ENCODE measurements at places on chromosomes 7 and 10. TPM values are rescaled to one million over a fixed set of nuclear protein-coding genes. Genes with fewer than 3 reads are reported as not detected.

WASL gene
- 45.3 TPM for total RNA-seq

FAM25G gene
- not detected for total RNA-seq

TSPAN13 gene
- total RNA-seq, result 27.6 TPM

CALN1 gene
- 15.3 TPM for total RNA-seq

KLF14 gene
- total RNA-seq, result not detected

MRLN gene
- not detected for total RNA-seq

ADAM22 gene
- 17.6 TPM for total RNA-seq

PNLIPRP1 gene
- not detected for total RNA-seq

RBM28 gene
- total RNA-seq, result 24.3 TPM

VAX1 gene
- total RNA-seq, result not detected

CDK14 gene
- total RNA-seq, result 24.0 TPM

SLC26A3 gene
- not detected for total RNA-seq

DNA sequence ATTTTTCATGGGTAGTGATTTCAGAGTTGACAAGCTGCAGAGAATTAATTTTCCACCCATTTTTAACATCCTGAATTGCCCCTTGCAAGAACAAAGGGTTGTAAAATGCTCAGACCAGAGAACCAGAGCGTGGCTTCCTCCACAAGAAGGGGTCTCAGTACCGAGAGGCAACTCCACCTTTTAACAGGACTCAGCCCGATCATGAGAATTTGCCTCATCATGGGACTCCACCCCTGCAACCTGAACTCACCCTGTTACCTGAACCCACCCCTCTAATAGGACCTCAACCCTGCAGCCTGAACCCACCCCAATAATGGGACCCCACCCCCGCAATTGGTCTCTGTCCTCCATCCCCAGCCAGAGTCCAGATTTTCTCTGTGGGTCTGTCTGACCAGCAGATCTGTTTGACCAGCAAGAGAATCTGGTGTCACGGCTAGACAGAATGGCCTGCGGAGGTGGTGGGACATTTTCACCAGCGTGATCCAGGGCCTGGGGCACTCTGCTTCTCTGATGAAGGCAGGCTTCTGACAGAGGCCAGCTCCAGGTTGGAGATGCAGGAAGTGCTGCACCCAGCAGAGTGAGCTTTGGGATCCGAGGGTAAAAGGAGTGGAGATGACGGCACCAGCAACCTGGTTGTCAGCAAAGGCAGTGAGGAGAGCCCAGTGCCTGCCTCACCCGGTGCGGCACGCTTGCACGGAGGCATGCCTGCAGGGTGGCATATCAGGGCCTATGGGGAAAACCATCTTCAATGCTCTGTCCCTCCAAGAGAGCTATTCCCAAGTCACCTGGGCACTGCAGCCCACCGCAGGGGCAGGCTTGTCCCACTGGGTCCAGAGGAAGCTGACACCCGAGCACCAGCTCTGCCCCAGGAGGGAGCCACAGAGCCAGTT is 136.6 kb downstream of the TCERG1L start:
- DNase-seq, result no peak
- H3K4me1 ChIP-seq, result no peaks in the 10 kb centered on the region
- H3K36me3 ChIP-seq, result no peaks in the 10 kb centered on the region
- H3K27ac ChIP-seq, result no peak overlapping the region
- no peak overlapping the region for H3K4me3 ChIP-seq

GRCh38 chr10:115844591-115844990 is 428.4 kb downstream of the GFRA1 start:
- no peak overlapping the region for H3K27ac ChIP-seq
- H3K4me3 ChIP-seq, result no peak overlapping the region
- H3K4me1 ChIP-seq, result no peaks in the 10 kb centered on the region
- no peaks in the 10 kb centered on the region for H3K36me3 ChIP-seq

DNA sequence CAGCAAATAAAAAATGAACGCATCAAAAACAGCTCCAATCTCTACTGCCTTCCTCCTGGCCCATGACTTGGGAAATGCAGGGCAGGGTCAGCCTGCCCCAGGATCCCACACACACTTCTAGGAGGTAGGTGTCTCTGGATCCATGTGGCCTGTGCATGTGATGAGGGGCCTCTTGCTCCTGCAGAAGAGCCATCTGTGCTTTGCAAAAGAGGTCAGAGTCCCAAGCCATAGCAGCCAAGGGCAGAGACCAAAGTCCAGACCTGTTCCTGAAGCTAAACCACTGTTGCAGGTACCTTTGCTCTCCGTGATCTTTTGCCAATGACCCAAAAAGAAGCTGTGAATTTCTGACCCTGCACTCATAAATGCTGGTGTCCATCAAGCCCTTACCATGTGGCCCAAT is 57.1 kb downstream of the KCNMA1 start:
- no peaks in the 10 kb centered on the region for H3K36me3 ChIP-seq
- H3K4me1 ChIP-seq, result no peaks in the 10 kb centered on the region
- H3K4me3 ChIP-seq, result no peak overlapping the region
- H3K27me3 ChIP-seq, result no peaks in the 10 kb centered on the region
- no peak overlapping the region for H3K27ac ChIP-seq
- DNase-seq, result no peak

GRCh38 chr10:96130326-96130995 is 364 bp downstream of the ZNF518A start:
- DNase-seq, result peak; percentile 95
- peaks cover 12% of the 10 kb centered on the region for H3K36me3 ChIP-seq

- no peak for DNase-seq
- H3K27ac ChIP-seq, result no peak overlapping the region
- H3K4me1 ChIP-seq, result no peaks in the 10 kb centered on the region
- H3K36me3 ChIP-seq, result no peaks in the 10 kb centered on the region
- H3K27me3 ChIP-seq, result no peaks in the 10 kb centered on the region
- H3K4me3 ChIP-seq, result no peak overlapping the region
Measured at GRCh38 chr7:55441774-55442522, 76.8 kb downstream of the LANCL2 start.

DNA sequence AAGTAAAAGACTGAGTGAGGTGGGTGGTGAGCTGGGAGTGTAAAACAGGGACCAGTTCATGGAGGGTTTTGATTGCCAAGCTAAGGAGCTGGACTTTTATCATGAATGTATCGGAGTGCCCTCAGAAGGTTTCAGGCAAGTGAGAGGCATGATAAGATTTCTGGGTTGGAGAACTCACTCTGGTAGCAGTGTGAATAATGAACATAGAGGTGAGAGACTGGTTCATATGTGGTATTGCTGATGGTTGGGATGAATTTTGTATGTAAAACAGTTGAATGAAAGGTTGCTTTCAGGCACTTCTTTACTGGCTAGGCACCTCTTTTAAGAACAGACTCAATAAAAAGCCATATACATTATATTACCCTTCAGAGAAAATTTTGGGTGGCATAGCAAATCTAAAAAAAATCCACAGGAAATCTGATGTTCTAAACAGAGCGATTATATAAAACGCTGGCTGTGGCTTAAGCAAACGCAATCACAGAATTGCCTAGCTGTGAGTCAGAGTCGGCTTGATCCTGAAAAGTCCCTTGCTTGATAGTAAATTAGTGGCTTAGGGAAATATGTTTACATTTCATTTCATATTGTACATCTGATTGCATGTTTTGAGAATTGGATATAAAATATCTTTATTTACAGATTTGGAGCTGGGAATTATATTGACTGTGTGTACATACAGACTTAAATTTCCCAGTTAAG is 92.9 kb upstream of the HDAC9 start:
- H3K36me3 ChIP-seq, result no peaks in the 10 kb centered on the region
- peaks cover 39% of the 10 kb centered on the region for H3K4me1 ChIP-seq
- H3K27me3 ChIP-seq, result no peaks in the 10 kb centered on the region

DNA sequence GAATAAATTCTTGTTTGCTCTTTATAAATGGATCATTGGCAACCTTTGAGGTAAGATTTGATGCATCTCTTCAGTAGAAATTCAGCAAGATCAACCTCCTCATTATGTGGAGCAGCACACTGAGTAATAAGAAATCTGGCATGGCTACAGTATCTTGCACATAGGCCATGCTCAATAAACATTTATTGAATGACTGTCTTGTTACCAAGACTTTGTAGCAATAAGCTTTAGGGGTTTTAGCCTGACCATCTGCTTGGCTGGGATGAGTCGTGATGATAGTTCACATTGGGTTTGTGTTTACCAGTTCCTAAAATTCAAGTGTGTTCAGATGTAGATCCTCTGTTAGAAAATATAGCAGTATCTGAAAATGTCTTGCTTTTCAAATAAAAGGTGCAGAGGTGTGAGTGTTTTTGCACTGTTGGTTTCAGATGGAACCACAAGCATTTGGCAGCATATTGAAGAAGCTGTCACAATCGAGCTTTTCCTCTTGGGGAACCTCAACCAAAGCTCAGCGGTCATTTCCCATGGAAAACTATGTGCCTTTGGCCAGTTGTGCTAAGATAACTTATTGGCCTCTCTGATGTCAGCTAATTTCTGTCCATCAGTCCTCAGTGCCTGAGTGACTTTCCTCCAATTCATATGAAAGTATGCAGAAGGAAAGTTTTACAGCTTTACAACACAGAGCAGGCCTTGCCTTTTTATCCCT is 442.6 kb downstream of the GFRA1 start:
- no peaks in the 10 kb centered on the region for H3K4me1 ChIP-seq
- no peak for DNase-seq

- H3K27ac ChIP-seq, result no peak overlapping the region
- no peaks in the 10 kb centered on the region for H3K36me3 ChIP-seq
- no peaks in the 10 kb centered on the region for H3K27me3 ChIP-seq
- peak; percentile 26 for DNase-seq
- H3K4me3 ChIP-seq, result no peak overlapping the region
- H3K4me1 ChIP-seq, result no peaks in the 10 kb centered on the region
Measured at GRCh38 chr7:53744403-53744760, 708.9 kb downstream of the POM121L12 start.

DNA sequence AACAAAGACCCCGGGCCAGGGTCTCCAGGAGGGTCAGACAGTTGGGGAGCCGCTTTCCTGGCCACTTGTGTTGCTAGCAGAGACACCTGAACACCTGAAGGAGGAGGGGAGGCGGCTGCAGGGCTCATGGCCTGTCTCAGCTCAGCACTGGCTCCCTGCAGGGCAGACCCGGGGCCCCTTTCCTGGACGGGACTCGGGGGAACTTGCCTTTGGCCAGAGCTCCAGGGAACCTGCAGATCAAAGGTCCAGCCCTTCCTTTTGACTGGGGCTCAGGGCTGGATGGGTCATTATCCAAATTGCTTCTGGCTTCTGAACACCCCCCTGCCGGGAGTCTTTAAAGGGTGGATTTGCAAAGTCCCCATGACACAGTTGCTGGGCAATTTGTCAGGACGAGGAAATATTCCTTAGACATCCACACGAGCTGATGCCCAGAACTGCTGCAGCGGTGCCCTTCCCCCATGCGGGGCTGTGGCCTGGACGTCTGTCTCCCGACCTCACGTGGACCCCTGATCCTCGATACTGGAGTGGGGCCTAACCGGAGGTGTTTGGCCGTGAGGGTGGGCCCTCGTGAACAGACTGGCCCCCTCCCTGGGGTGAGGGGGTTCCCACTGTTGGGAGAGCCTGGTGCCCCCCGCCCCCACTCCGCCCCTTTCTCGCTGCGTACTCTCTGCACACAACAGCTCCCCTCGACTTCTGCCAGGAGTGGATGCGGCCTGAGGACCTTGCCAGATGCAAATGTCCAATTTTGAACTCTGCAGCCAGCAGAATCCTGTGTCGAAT is 194.3 kb downstream of the ELFN1 start:
- H3K4me1 ChIP-seq, result no peaks in the 10 kb centered on the region
- H3K36me3 ChIP-seq, result no peaks in the 10 kb centered on the region
- no peak overlapping the region for H3K4me3 ChIP-seq
- H3K27ac ChIP-seq, result no peak overlapping the region

- DNase-seq, result no peak
- no peak overlapping the region for H3K27ac ChIP-seq
- H3K4me3 ChIP-seq, result no peak overlapping the region
- H3K4me1 ChIP-seq, result peaks cover 8% of the 10 kb centered on the region
- no peaks in the 10 kb centered on the region for H3K36me3 ChIP-seq
Measured at GRCh38 chr10:124006526-124006925, 86.9 kb downstream of the CHST15 start.

DNA sequence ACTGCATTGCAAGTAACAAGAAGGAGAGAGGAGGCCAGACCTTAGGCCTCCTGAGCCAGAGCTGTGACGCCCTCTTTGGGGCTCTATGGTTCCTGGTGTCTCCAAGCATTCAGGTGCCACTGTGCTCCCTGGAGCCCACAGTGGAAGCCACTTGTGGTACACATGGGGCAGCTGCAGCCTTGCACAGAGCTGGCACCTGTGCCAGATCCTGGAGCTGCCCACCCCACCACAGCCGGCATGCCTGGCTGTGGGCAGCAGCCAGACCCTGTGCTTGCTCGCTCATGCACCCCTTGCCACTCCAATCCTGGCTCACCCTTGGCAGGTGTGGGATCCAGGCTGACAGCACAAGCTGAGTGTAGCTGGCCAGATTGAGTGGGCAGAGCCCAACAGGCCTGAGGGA is 173.8 kb upstream of the SMIM30 start:
- H3K27ac ChIP-seq, result no peak overlapping the region
- no peaks in the 10 kb centered on the region for H3K4me1 ChIP-seq
- DNase-seq, result no peak
- no peaks in the 10 kb centered on the region for H3K27me3 ChIP-seq
- H3K4me3 ChIP-seq, result no peak overlapping the region

DNA sequence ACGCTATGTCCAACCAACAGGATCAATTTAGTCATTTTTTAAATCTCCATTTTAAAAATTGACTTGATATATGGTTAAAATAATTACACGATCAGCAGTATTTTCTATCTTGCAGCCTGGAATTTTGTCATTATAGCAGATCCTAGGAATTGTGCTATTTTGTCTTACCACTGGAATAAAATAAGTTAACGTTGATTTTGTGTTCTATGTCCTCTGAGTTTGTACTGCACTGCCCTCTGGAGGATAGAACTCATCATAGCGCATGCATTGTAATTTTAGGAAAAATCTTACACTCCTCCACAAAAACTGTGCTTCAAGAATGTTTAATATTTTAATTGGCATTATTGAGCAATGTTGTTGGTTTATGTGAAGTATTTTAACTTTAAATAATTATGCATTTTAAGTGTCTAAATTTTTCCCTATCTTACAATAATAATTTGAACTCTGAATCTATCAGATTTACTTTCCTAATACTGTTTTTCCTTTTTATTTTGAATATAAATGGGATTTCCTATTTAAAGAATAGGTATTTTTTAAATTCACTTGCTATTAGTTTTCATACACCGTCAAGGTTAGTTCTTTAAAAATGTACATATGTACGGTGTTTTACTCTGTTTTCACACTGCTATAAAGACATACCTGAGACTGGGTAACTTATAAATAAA is 220.1 kb downstream of the PPP1R3A start:
- no peaks in the 10 kb centered on the region for H3K27me3 ChIP-seq
- H3K36me3 ChIP-seq, result no peaks in the 10 kb centered on the region
- H3K4me1 ChIP-seq, result no peaks in the 10 kb centered on the region
- no peak overlapping the region for H3K27ac ChIP-seq
- H3K4me3 ChIP-seq, result no peak overlapping the region
- peak; percentile 56 for DNase-seq

GRCh38 chr10:30995081-30995770 is 36.4 kb downstream of the ZNF438 start:
- H3K4me1 ChIP-seq, result no peaks in the 10 kb centered on the region
- no peak for DNase-seq
- H3K27me3 ChIP-seq, result no peaks in the 10 kb centered on the region
- peaks cover 13% of the 10 kb centered on the region for H3K36me3 ChIP-seq
- H3K27ac ChIP-seq, result no peak overlapping the region
- no peak overlapping the region for H3K4me3 ChIP-seq

GRCh38 chr10:79234391-79235315 is 112.6 kb upstream of the PPIF start:
- H3K4me3 ChIP-seq, result no peak overlapping the region
- H3K36me3 ChIP-seq, result no peaks in the 10 kb centered on the region
- H3K27ac ChIP-seq, result no peak overlapping the region

Data from GM23338 (cell line).